ENCODE measurements at places on chromosomes 5 and 9.
A peak's percentile ranks its signal among the peaks of the same experiment; 100 is the strongest.

GRCh38 chr9:116191576-116192415 is 38.2 kb downstream of the PAPPA start:
- DNase-seq, result no peak

DNA sequence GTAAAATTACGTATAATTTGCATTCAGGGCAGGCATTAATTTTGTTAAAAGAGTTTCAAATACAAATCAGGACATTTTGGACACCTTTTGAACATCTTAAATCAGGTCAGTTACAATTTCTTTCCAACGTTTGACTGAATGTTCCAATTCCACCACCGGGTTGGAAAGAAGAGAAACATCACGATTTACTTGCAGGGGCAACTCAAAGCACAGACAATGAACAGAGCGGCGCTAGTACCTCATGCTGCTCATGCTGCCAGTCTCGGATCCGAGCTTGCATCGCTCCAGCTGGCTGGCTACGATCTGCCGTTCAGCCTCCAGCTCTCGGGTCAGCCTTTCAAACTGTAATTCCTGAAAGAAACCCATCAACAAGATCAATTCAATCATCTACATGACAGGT is 339.5 kb downstream of the CTNND2 start:
- no peak for DNase-seq

DNA sequence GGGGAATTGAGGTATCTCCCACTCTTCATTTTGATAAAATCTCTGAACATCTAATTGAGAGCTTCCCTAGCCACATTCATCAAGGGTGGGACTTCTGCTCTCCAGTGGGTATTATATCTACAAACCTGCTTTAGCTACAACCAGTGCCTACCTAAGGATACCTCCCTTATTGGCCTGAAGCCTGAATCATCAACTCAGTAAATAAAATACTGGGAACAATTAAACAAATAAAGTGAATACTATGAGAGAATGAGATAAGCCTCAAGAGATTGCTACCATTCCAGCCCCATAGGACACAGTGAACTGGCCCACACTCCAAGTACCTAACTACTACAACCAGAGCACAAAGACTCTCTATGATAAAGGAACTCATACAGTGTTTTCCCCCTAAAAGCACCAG is 47.4 kb upstream of the IL12B start:
- DNase-seq, result no peak

DNA sequence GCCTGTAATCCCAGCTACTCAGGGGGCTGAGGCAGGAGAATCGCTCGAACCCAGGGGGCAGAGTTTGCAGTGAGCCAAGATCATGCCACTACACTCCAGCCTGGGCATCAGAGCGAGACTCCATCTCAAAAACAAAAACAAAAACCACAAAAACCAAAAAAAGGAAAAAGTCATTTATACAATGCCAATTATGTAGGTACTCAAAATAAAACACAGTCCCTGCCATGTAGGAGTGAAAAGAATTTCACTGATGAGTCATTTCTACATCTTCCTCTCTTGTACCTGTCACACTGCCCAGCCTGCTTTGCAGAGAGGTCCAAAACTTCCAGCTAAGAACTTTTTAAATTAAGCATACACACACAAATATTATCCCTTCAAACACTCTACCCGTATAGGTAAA is 215.8 kb downstream of the EPB41L4A start:
- no peak for DNase-seq

GRCh38 chr9:91783411-91783810 is 166.6 kb downstream of the ROR2 start:
- no peak for DNase-seq

DNA sequence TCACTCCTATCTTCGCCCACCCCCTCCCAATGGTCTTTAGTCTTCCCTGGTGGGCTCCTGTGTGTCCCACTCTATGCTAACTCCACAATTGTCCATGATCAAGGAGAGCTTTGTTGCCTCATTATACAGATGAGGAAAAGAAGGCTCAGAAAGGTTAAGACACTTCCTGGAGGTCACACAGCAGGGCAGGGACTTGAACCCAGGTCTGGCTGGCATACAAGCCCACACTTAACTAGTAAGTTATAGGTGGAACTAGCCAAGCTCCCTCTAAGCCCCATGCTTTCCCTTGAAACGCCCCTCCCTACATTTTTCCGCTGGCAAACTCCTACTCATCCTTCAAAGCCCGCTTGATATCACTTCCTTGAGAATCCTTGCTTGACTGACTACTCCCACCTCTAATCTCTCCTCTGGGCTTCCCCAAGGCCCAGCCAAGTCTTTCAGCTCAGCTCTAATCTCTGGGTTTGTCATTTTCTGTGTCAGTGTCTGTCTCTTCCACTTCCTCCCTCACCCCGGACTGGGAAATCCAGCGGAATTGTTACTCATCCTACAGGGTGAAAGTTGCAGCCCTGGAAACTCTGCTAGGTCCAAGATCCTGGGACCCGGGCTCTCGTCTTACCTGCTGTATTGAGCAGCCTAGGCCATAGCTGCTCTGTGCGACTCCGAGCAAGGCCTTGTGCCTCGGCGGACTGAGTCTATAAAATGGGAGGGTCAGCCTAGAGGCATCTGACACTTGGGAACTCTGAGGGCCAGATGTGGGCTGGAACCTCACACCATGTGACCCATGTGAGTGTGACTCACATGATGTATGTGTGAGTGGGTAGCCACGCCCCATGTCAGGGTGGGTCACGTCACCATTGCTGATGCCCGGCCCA is 144.5 kb downstream of the GAPVD1 start:
- DNase-seq, result no peak

GRCh38 chr9:489198-490197 is 274.8 kb downstream of the DOCK8 start:
- no peak for DNase-seq

GRCh38 chr9:130446101-130446861 is 1.5 kb downstream of the ASS1 start:
- no peak for DNase-seq

DNA sequence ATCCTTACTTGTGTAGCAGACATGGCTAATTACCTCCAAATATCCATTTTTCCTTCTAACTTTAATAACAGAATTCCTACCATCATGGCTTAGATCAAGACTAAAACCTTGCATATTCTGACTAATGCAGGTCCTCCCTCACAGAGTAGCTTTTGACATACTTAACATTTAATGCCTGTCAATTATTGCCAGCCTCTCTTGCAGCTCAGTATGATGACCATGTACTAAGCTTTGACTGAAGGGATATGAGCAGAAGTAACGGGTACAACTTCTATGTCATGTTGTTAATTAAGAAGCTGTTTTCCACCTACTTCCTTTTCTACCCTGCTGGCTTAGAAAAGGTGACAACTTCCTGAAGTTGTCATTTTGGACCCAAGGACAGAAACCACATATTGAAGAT is 533.4 kb downstream of the PSAT1 start:
- DNase-seq, result no peak

DNA sequence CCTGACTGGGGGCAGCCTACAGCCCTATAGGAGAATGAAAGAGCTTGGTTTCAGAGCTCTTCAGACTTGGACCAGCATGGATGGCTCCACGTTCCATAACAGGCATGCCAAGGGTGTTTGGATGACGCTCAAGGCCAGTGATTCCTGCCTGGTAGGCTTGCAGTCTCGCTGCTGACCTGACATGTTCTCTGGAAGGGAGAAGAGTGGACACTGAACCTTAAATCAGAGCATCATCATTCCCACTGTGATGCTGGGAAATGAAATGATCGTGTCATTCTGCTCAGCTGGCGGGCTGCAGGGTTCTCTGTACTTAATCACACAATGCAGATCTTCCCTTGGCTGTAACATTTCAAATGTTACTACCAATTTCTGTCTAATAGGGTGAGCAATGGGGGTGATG is 57.0 kb downstream of the CFAP90 start:
- DNase-seq, result no peak

- no peak for DNase-seq
These were observed 1.2 kb downstream of the FOXB2 start for GRCh38 chr9:77020413-77021290.

- DNase-seq, result no peak
These were observed 1.7 kb downstream of the MBLAC2 start for GRCh38 chr5:90472783-90473395.

GRCh38 chr9:13270734-13271133 is 8.8 kb downstream of the MPDZ start:
- no peak for DNase-seq

GRCh38 chr5:94461131-94461530 is 157.3 kb downstream of the KIAA0825 start:
- DNase-seq, result no peak

- no peak for DNase-seq
These were observed 2023.0 kb upstream of the CDH9 start for GRCh38 chr5:29061381-29061780.

GRCh38 chr5:163861670-163862069 is 356.3 kb downstream of the MAT2B start:
- DNase-seq, result no peak

DNA sequence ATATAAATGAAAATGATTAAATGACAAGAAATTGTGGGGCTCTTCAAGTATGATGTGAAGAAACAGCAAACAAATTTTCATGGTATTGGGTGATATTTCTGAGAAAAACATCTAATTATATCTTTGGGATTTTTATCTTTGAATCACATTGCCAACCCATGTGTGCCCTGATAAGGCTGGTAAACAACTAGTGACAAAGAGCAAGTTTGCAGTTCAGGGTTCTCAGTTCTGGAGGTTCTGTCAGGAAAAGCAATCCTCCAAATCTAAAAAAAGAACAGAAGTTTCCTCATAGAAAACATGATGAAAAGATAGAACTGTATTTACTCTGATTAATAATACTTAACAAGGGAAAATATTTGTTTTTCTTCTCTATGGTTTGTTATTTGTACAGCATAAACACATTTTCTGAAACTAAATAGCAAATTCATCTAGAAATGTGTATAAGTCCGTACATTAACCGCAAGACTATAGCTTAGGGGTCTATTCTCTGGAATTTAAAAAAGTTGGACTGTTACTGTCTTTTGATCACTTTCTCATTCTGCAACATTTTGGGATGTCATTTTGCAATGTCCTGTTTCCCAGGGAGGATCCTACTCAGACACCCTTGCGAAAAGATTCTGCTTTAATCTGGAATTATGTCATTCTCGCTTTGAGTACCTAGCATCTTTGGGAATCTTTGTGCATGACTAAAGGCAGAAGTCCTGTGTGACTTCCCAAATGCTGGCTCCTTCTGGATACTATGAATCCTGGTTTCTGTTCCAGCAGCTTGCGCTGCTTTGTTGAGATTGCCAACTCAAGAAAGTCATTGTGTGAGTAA is 308.5 kb downstream of the ADGRV1 start:
- no peak for DNase-seq

- DNase-seq, result no peak
These were observed 4.5 kb downstream of the TTC23L start for GRCh38 chr5:34843497-34843896.

- DNase-seq, result no peak
These were observed 145.1 kb upstream of the SMIM23 start for GRCh38 chr5:171640480-171640879.

DNA sequence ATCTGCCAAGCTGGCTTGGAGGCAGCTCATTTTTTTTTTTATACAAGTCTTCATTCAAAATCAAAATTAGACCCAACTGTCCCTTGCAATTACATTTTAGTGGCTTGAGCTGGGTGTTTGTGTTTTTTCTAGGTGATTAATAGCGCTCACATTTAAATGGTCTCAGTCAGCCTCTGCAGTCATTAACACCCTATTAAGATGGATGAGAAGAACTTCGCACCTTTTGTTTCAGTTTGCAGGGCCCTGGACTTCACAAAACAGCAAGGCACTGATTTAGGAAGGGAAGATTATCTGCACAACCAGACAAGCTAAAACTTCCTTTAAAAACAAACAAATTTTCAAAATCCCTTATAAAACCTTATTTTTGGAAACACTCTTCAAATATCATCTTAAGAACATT is 374.8 kb downstream of the EFNA5 start:
- DNase-seq, result no peak

- no peak for DNase-seq
These were observed 41.2 kb upstream of the IPPK start for GRCh38 chr9:92711146-92711545.

DNA sequence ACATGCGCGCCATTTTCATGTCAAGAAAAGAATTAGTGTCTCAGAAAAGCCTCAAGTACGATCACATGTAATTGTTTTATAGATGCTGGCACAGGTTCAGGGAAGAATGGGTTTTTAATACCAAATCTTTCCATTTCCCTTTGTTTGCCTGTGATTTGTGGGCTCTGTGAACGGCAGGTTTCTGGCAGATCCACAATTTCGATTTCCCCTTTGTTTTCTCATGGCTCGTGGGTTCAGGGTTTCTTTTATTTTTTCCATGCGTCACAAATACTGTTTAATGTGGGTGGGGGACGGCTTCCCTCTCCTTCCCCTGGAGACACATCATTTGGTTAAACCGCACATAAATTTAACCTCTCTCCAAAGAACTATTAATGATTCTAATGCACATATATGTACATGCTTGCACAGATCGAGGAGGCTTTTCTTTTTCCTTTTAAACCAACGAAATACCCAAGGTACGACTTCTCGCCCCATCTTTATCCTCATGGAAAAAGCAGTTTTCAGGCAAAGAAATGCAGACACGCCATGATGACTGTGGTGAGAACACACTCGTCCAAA is 195.9 kb downstream of the SLIT3 start:
- no peak for DNase-seq

DNA sequence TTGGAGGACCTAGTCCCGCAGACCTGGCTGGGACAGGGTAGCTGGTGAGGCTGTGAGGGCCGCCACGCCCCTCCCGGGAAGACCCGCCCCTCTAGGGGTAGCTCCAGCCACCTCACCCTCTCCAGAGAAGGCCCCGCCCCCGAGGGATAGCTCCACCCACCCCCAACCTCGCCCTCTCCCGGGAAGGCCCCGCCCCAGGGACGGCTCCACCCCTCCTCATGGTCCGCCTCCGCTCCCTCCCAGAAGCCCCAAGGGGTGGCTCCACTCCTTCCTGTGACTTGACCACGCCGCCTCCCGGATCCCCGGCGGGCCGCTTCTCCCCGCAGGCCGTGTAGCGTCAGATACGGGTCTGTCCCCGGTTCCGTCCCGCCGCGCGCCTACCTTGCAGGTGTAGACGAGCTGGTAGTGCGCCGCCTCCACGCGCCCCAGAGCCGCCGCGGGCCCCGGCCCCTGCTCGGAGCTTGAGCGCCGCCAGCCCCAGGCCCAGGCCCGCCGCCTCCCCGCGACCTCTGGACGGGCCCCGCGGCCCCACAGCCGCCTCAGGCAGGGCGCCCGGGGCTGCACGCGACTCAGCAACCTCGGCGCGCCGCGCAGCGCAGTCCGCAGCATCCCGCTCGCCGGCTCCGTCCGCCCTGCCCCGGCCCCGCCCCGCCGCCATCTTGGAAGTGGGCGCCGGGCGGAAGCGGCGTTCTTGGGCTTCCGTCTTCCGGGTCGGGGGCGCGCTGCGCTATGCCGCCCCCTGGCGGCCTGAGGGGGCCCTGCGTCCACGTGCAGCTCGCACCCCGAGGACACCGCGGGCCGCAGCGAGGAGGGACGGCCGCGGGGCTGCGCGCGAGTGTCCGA is at the start of gene DNLZ:
DNLZ (minus strand) TSS at position 639 of the 843 bp plus-strand sequence; CDS start at position 609, 30 bp downstream.
- DNase-seq, result peak; percentile 96
